Right renal cortex interstitium (tissue), 3 donors: ENCODE measurements at places on chromosomes 5 and 9. TPM values are rescaled to one million over a fixed set of nuclear protein-coding genes. Genes with fewer than 3 reads are reported as not detected.

- no peak for DNase-seq
These were observed 21.1 kb upstream of the ARAP3 start for GRCh38 chr5:141703133-141703561.

DNA sequence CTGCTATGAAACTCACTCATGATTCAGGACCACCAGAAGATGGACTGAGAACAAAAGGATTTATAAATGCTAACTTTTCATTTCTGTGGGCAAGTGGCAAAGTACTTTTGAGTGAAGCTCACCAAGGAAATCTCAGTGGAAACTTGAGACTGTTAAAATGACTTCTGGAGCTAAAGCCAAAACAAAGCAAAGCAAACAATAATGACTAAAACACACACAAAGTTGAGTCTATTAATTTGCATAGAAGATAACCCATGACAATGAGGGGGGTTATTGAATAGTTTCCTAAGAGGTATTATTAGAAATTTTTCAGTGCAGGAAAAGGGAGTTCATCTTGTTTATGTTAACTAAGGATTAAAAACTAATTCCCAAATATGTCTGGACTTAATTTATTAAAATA is 612.8 kb upstream of the FAM174A start:
- no peak for DNase-seq

THBS4 gene
- 19.3 TPM for polyA plus RNA-seq

DNA sequence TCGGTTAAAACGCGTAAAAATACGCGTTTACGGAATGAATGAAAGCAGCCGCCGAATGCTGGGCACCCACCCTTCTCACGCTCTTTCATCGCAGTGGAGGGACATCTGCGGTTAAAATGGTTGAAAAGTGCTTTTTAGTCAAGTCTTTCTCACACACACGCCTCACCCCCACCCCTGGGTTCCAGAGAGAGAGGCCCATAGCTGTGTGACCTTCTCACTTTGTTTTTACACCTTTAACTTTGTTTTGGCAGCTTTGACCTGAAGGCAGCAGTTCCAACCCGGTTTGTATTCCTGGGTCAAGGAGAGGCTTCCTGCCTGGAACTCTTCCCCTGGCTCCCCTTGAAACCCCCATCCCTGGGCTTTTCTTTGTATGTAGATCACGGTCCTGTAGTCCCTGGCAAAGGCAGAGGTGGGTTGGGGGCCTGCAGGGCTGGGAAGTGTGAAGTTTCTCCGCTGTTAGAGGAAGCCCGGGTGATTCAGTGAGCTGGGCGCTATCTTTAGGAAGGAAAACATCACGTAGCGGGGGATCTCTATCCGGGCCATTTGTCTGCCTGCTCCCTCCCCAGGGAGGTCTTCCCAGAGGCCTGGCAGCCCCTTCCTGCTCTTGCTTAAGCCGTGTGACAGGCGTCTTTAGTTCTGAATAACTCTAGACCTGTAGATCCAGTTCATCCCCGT is 29.6 kb downstream of the SPRY4 start:
- no peak for DNase-seq

DOCK2 gene
- 2.7 TPM for polyA plus RNA-seq

DNA sequence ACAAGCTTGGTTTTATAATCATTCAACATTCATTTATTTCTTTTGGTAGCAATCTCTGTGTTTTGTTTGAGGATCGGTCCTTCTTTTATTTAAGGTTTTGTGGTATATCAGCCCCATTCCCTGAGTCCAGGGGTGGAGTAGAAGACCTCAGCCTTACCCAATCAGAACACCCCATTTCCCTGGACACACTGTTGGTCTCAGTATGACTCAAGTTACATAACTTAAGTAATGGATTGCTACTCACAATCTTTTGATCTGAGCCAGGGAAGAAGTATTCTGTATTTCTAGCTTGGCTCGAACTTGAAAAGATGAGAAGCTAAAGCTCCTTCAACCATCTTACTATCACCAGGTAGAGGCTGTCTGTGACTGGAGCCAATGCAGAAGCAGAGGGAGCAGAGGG is 175.2 kb upstream of the HAPLN1 start:
- DNase-seq: no peak

RNF180 gene
- 11.3 TPM for polyA plus RNA-seq

TTLL11 gene
- 6.0 TPM for polyA plus RNA-seq

GRCh38 chr5:129629575-129629974 is 118.3 kb upstream of the MINAR2 start:
- DNase-seq: no peak

DNA sequence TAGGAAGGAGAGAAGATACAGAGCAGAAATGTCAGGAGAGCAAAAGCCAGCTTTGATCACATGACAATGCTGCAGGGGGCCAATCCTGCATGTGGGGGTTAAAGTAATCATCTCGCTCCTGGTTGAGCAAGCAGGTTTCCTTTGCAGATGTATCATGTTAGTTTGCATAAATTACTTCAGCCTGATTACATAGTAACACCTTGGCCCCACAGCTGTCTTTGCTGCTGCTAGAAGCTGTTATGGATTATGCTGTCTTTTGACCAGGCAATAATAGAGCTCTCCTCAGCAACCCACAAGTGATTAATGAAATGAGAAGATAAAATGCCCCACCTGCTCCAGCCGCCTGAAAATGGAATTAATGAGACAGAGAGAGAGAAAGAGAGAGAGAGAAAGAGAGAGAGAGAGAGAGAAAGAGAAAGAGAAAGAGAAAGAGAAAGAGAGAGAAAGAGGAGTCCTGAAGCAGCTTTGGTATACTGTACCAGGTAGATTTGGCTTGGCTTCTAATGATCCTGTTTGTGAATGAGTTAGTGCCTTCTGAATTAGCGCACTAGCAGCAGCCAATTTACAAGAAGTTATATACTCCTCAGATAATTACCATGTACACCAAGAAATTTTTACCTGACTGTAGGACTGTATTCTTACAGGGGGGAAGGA is 174.3 kb upstream of the RORB start:
- DNase-seq: no peak
